ENCODE measurements at places on chromosomes 6 and 20.

DNA sequence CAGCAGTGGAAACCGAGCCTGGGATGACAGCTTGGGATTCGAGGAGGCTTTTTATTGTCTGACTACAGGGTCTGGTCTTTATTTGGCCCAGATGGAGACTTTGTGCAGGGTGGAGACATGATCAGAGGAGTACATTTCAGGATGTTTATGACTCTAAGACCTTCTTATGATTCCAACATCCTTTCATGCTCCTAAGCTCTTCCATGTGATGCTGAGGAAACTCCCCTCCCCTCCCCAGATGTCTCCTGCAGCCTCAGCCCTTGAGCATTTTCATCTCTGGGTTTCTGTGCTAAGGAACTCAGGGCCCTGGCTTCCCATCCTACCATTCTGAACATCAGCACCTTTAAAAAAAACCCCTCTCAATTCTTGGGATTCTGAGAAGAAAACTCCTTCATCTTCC, 186.6 kb downstream of the SOX4 start:
- no peak for DNase-seq

DNA sequence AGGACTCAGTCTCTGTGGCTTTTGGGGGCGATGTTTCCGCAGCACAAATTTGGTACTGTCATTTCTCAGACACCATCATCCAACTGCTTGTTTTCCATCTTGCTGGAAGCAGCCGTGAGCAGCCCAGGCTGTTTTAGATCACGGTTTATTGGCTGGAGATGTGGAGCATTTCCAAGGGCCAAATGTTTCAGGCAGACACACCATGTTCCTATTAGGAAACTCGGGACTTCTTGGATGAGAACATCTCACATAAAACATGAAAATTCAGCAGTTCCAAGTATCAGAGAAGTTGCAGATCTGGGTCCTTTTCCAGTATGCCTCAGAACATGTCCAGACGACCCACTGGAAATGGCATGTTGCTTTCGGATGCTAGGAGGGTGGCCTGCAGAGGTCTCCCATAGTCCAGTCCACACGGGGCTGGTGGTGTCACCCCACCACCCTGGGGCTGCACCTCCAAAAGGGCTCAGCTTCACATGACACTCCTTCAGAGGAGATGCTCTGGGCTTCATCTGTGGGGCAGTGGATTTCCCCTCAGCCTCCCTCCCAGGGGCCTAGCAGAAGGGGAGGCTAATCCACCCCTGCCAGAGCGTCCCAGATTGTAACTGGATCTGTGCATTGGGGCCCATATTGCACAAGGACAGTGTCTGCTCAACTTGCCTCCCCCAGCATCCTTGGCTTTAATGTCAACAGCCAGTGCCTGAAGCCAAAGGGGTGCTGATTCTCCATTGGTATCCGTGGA, 176.3 kb downstream of the SCP2D1 start:
- no peak for DNase-seq

DNA sequence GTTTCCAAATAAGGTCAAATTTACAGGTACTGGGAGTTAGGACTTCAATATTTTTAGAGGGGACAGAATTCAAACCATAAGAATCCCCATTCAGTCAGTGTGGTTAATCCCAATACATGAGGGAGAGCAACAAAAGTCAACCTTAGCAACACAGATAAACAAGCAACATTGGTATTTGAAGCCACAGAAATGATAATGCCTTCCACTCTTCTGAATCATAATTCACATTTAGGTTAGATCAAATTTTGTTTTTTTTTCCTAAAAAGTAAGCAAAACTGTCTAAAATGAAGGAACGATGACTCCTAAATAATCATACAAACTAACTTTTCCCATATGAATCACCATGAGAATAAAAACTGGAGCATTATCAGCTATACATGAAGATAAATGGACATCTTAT, 246.0 kb upstream of the TENT5A start:
- no peak for DNase-seq

GRCh38 chr6:107866606-107867301, 42.6 kb upstream of the SCML4 start:
- DNase-seq, result peak; percentile 33

Measured in HuH-7.5 (cell line).